ENCODE measurements at places on chromosomes 6 and 20. TPM values are rescaled to one million over a fixed set of nuclear protein-coding genes. Genes with fewer than 3 reads are reported as not detected.

DNA sequence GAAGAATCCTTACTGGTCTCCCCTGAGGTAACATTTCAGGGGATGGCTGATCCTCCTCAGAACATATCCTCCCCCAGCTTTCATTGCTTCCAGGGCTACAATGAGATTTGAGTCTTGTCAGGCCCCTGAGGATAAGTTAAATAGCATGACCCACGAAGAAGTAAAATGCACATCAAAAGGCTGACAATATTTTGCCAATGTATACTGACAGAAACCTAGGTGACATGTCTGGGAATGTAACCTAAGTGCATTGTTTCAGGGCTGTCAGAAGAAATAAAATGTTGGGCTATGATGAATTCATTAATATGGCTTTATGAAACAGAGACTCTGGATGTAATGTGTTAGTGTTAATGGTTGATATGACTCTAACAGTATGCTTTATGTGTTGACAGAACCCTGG lies 471.5 kb downstream of the HDGFL1 start:
- no peak for DNase-seq

- DNase-seq = no peak
These were observed 22.9 kb upstream of the HMGA1 start for GRCh38 chr6:34213772-34214171.

DNA sequence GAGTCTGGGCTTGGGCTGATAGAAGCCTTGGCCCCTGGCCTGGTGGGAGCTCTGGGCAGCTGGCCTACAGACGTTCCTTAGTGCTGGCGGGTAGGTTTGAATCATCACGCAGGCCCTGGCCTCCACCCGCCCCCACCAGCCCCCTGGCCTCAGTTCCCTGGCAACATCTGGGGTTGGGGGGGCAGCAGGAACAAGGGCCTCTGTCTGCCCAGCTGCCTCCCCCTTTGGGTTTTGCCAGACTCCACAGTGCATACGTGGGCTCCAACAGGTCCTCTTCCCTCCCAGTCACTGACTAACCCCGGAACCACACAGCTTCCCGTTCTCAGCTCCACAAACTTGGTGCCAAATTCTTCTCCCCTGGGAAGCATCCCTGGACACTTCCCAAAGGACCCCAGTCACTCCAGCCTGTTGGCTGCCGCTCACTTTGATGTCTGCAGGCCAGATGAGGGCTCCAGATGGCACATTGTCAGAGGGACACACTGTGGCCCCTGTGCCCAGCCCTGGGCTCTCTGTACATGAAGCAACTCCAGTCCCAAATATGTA lies 957 bp upstream of the VEGFA start:
- no peak for DNase-seq

GRCh38 chr6:8627085-8627861 lies 191.9 kb upstream of the SLC35B3 start:
- DNase-seq = no peak

GRCh38 chr6:162871966-162872365 lies 144.2 kb downstream of the PACRG start:
- DNase-seq = no peak

DNA sequence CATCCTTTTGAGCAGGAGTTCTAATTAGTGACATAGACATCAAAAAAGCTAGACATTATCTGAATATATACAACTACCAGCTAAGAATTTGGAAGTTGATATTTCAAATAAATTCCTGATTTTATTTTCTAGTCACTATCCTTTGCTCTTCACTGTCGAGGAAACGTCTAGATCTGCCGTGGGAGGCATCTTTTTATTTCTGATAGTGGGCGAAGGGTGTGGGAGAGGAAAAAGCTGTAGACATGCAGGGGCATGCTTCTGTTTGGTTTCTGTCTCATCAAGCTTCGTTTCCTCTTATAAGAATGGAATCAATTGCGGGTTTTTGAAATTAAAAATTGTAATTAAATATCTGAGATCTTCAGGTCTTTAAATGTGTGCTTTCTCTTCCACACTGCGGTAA lies 16.2 kb upstream of the C6orf118 start:
- no peak for DNase-seq

DNA sequence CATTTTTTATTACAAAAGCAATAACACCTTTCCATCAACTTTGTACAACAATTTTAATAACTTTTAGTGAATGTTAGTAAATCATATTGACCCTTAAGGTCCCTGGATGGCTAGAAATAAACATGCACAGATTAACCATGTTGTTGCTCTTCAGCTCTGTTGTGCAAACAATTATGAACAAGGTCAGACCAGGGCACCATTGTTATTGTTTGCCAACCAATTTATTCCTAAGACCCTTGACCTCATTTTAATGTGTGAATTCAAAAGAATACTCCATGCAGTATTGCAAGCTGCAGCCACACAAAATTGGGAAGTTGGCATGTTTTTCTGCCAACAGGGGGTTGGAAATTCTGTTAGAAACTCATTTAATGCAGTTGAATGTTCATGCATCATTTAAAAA lies 426.6 kb upstream of the MAP3K7 start:
- DNase-seq = no peak

The FAM162B gene
- total RNA-seq = 1.8 TPM
